Smooth muscle cell of the umbilical artery (primary cell): ENCODE measurements at places on chromosomes 6 and 20. TPM values are rescaled to one million over a fixed set of nuclear protein-coding genes. Genes with fewer than 3 reads are reported as not detected.

RFX6 gene
- not detected in 2 replicates for total RNA-seq

SYNE1 gene
- 153 and 190 TPM in 2 replicates for total RNA-seq

ID1 gene
- total RNA-seq = 37.3 and 55.8 TPM in 2 replicates

HMGN3 gene
- total RNA-seq = 18.4 and 18.5 TPM in 2 replicates

TXNDC5 gene
- 1,030 and 2,073 TPM in 2 replicates for total RNA-seq

SRSF12 gene
- total RNA-seq = under 0.01 and 0.14 TPM in 2 replicates

ACOT13 gene
- 8.6 TPM in 2 replicates for total RNA-seq

RAD21L1 gene
- 0.14 and 0.59 TPM in 2 replicates for total RNA-seq

XKR7 gene
- under 0.01 TPM in 1 of 2 replicates, not detected in the other for total RNA-seq

C6orf58 gene
- 0.14 TPM in 1 of 2 replicates, not detected in the other for total RNA-seq

PPP1R14C gene
- total RNA-seq = under 0.01 and 0.09 TPM in 2 replicates

HLA-DQA2 gene
- total RNA-seq = not detected in 2 replicates

LY6G6D gene
- total RNA-seq = not detected in 2 replicates

FAM209B gene
- not detected in 2 replicates for total RNA-seq

ARMC12 gene
- 0.30 and 0.42 TPM in 2 replicates for total RNA-seq

KCNK5 gene
- not detected in 2 replicates for total RNA-seq

SLC16A10 gene
- total RNA-seq = 0.05 and 0.30 TPM in 2 replicates

ZBP1 gene
- total RNA-seq = not detected in 2 replicates

FAXC gene
- 0.59 and 2.1 TPM in 2 replicates for total RNA-seq

TTK gene
- 3.6 and 14.6 TPM in 2 replicates for total RNA-seq

TTBK1 gene
- total RNA-seq = under 0.01 and 0.05 TPM in 2 replicates

SNAP91 gene
- 0.05 and 0.30 TPM in 2 replicates for total RNA-seq

PLA2G7 gene
- total RNA-seq = not detected in 2 replicates

APOBEC2 gene
- not detected in 2 replicates for total RNA-seq

ZDHHC14 gene
- total RNA-seq = 2.1 and 5.8 TPM in 2 replicates

DEFB132 gene
- total RNA-seq = not detected in 2 replicates

GINM1 gene
- 69.0 and 92.1 TPM in 2 replicates for total RNA-seq

PI16 gene
- 0.23 and 0.59 TPM in 2 replicates for total RNA-seq

BMP7 gene
- not detected in 2 replicates for total RNA-seq

PAX1 gene
- total RNA-seq = not detected in 2 replicates

POM121L2 gene
- total RNA-seq = not detected in 2 replicates

MRAP2 gene
- 0.23 and 0.59 TPM in 2 replicates for total RNA-seq

ARMH2 gene
- not detected in 2 replicates for total RNA-seq

SAMD10 gene
- total RNA-seq = 0.30 and 2.4 TPM in 2 replicates

MEP1A gene
- total RNA-seq = not detected in 2 replicates

GNAS-AS1 gene
- total RNA-seq = 0.89 and 1.5 TPM in 2 replicates
